Stimulated activated CD4-positive, alpha-beta T cell treated with anti-CD3 and anti-CD28 coated beads, TNF-alpha, amount 100 ng/mL, for 48 hours (primary cell): ENCODE measurements at places on chromosomes 4 and X.

DNA sequence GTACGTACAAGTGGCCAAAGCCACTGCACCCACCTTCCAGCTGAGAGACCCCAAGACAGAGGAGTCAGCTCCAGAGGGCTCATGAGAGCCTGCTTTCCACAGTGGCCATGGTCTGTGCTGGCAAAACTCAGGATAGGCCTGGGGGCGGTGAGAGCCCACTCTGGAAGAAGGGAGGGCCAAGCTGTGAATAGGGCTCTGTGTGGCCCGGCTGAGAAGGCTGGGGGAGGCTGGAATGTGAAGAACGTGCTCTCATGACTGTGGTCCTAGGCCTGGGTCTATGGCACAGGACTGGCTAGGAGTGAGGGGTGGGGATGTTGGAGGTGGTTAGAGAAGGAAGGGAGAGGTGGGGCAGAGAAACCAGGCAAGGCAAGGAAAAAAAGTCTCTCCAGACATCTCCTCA is 13.3 kb downstream of the STARD8 start:
- no peak for DNase-seq

DNA sequence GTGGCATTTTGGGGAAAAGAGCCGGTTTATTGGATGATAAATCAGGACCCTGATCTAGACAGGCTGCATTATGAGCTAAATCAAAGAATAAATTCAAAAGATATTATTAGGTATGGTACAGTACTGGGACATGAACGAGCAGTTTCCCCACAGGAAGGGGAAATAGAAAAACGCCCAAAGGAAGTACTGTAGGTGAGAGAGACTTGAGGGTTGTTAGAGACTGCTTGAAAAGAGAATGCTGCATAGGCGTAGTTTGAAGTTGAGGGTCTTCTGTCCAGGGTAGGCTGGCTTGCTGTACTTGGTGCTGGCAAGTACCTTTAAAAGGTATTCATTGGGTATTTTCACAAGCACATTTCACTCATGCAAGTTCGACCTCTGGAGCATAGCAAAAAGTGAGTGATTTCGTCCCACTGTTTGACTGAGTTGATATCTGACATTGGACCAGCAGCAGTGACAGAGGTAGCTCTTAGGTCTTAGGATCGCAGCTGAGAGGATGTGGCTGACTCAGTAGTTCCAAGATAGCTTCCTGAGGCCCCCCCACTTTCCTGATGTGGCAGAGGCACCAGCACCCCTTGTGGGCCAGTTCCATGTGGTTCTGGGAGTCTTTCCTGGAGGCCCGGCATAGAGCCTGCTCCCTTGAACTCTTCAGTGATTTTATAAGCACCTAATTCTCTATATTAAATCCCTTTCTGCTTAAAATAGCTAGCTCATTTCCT is 64.3 kb downstream of the TMEM131L start:
- no peak for DNase-seq

DNA sequence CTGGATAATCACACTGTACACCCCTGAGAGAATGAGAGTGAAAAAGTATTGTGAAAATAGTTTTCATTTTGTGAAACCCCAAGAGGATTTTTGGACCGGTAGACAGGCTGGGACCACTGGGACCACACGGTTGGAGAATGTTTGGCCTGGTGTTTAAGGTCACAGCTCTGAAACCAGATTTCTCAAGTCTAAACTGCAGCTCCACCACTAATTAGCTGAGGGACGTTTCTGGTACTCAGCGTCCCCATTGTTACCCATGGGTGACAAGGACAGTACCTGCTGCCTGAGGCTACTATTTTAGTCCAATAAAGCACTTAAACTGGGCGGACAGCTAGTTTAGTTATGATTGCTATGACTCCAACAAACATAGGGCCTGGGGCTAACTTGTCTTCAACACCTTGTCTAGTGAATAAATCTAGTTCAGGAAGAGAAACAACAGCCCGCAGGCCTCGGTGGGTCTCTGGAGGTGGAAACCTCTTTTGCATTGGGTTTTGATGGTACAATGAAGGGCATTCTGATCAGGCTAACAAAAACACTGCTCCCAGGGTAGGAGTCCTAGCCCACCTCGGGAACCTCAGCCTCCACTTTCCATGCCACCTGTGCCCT is 509 bp upstream of the USP11 start:
- DNase-seq: no peak

DNA sequence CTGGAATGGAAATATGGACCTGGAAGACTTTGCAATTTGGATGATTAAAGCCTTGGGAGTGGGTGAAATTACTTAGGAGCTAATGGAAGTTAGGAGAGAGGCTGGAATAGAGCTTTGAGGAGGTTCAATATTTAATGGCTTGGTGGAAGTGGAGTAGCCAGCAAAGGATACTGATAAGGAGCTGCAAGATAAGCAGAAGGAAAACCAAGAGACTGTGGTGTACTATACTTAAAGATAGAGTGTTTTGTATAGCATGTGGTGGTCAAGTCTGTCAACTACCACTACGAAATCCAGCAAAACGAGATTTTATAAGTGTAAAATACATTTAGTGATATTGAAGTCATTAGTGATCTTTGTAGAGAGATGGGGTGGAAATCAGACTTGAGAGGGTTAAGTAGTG is 54.0 kb upstream of the TMLHE start:
- DNase-seq: no peak
